Mucosa of descending colon (tissue), 3 donors: ENCODE measurements at places on chromosomes 16 and 17.

GRCh38 chr16:89761304-89761922 lies 40.1 kb downstream of the ZNF276 start:
- no peak for DNase-seq

- peak; percentile 8 for DNase-seq
These were observed 1.5 kb downstream of the FLCN start for GRCh38 chr17:17235212-17236174.

DNA sequence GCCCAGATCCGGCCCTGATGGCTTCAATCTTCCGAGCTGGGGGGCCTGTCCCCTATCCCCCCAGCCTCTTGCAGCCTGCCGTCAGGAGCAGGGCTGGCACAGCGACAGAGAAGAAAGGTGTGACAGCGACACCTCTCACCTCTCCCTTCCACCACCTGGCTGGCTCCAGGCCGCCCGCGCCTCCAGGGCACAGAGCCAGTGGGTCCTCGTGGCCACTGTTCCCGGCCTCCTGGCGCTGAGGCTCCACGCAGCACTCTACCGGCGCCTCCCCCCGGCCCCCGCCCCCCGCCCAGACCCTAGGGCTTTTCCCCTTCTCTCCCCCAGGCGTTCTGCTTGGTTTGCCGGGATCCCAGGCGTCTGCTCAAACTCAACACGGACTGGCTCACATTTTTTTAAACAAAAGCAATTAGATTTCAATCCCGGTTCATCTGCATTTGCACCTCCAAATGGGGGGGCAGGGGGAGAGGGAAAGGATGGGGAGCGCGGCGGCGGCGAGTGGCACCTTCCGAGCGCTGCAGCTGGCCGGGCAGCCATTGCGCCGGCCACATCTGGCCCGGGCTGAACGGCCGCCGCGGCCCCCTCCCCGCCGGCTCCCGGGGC lies 12.8 kb upstream of the CBX8 start:
- no peak for DNase-seq

- DNase-seq, result no peak
These were observed 439.1 kb downstream of the XYLT1 start for GRCh38 chr16:17031484-17032268.

GRCh38 chr16:11327277-11328171 lies 17.7 kb upstream of the RMI2 start:
- DNase-seq, result peak; percentile 66

- DNase-seq, result no peak
These were observed 75.2 kb downstream of the ERCC4 start for GRCh38 chr16:13995194-13995593.
